CD4-positive, alpha-beta T cell treated with Interleukin-17A for 4 hours (primary cell): ENCODE measurements at places on chromosomes 11 and 22.

DNA sequence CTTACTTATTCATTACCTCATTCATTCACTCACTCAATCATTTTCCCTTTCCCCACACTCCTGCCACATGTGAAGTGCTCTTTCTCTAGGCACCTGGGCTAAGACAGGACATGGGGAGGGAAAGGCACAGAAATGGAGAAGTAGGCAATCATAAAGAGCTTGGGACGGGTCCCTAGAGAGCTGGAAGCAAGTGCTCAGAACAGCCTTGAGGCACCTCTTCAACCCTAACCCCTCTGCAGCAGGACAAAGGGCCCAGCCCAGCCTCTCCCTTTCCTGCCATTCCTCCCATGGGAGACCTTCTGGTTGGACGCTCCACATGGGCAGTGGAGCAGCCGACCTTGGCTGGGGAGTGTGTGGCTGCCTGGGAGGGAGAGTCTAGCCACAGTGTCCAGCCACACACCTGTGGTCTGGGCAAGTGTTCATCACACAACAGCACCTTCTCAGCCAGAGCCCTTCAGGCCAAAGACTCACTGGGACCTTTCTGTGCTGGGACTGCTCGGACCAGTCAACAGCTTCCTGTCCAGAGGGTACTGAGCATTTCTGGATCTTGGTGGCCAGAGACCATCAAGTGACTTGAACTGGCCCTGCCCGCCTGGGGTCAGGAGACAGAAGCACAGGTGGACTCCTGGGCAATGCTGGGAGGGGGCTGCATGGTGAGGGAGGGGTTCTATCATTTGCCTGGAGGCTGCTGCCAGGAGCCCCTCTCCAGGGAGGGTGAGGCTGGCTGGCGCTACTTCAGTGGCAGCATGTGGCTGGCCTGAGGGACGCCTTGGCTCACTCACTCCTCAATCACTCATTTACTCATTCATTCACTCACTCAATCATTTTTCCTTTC is 1.0 kb upstream of the MUC5AC start:
- no peak for DNase-seq

DNA sequence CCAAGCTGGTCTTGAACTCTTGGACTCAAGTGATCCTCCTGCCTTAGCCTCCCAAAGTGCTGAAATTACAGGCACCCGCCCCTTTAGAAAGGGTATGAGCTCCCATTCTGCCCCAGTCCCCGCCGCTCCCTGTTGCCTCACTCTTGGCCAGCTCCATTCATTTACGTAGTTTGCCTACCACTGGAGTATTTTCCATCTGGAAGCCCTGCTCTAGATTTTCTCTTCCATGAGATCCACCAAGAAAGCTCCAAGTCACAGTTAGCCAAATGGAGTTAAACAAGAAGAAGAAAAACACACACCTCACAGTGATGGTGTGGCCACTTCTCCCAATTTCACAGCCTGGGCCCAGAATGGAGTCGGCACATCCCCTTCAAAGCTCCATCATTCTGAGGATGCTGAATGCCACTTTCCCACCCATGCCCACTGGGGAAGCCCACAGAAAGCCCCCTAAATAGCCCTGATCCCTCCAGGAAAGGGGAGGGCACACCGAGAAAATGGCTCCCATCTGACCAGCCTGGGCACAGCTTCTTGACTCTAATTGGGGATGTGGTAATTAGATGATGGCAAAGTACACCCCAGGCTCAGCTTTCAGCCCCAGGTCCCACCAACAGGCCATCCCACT is 381.2 kb downstream of the MN1 start:
- no peak for DNase-seq

DNA sequence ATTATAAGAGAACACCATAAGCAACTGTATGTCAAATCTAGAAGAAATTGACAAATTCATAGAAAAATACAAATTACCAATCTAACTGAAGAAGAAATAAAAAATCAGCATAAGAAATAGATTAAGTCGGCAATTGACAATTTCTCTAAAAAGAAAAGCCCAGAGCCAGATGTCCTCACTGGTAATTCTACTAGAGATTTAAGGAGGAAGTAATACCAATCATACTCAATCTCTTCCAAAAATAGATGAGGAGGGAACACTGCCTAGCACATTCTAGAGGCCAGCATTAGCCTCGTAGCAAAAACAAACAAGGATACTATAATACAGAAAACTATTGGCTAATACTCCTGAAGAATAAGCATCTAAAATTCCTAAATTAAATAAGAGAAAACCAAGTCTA is 40.4 kb upstream of the IGLL5 start:
- no peak for DNase-seq

DNA sequence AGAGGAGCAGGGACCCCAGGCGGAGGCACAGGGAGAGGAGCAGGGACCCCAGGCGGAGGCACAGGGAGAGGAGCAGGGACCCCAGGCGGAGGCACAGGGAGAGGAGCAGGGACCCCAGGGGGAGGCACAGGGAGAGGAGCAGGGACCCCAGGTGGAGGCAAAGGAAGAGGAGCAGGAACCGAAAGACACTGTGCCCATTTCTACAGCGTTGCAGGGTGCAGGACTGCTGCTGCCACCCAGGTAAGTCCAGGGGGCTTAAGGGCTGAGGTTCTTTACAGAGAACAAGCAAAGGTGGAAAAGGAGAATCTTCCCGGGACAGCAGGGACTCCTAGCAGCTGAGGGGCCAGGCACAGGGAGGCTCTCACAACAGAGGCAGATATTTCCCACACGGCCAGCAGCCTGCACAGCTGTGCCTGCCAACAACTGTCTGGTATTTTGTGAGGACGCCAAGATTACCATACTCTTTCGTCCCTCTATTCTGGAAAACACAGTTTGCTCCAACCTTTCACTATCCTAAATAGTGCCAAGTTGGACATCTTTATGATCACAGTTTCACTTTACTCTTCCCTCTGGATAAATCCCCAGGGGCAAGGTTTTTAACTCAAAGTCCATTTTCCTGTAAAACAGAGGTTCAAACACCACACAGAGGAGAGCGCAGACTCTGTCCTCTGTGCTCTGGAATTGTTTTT is 39.4 kb downstream of the SHANK2 start:
- no peak for DNase-seq

GRCh38 chr11:89443361-89444322 is 47.5 kb downstream of the NOX4 start:
- DNase-seq = no peak

- DNase-seq = no peak
These were observed 39.0 kb downstream of the BMAL1 start for GRCh38 chr11:13316528-13316961.
